ENCODE measurements at places on chromosomes 7 and 10. TPM values are rescaled to one million over a fixed set of nuclear protein-coding genes. Genes with fewer than 3 reads are reported as not detected.

Gene GIMAP5
- 56.3 TPM for total RNA-seq

Gene GTPBP10
- 23.1 TPM for total RNA-seq

Gene POT1
- total RNA-seq = 29.1 TPM

Gene FAM25A
- not detected for total RNA-seq

Gene TCAF2
- 14.1 TPM for total RNA-seq

Gene OR2A5
- not detected for total RNA-seq

Gene DENND10
- total RNA-seq = 39.9 TPM

Gene CALML5
- total RNA-seq = not detected

Gene NANOS1
- 0.13 TPM for total RNA-seq

Gene SPOCK2
- total RNA-seq = 268 TPM

Gene HOXA5
- not detected for total RNA-seq

Gene CPA5
- total RNA-seq = not detected

Gene IFIT1
- total RNA-seq = 29.8 TPM

Gene OPALIN
- total RNA-seq = not detected

Gene FXYD4
- total RNA-seq = not detected

Gene TWNK
- total RNA-seq = 11.8 TPM

Gene CTAGE15
- 0.42 TPM for total RNA-seq

Gene ADRB1
- total RNA-seq = 0.45 TPM

Gene CYP2E1
- not detected for total RNA-seq

Gene DPYSL4
- total RNA-seq = 2.2 TPM

Gene CDC14C
- not detected for total RNA-seq

Gene LFNG
- total RNA-seq = 136 TPM

Gene CLRN3
- total RNA-seq = not detected

Gene PTPRN2
- 7.0 TPM for total RNA-seq

Gene PSD
- total RNA-seq = 0.92 TPM

Gene ACBD5
- 24.9 TPM for total RNA-seq

Gene PPP1R9A
- not detected for total RNA-seq

Gene TACR2
- total RNA-seq = not detected

Gene WNT16
- not detected for total RNA-seq

Gene HOXA1
- total RNA-seq = 0.92 TPM

Gene AMPH
- not detected for total RNA-seq

Gene DDIT4
- total RNA-seq = 384 TPM

Gene MYOZ1
- not detected for total RNA-seq

Gene STEAP4
- not detected for total RNA-seq

Gene PMS2
- total RNA-seq = 21.1 TPM

Gene LARP4B
- 107 TPM for total RNA-seq

Gene RSU1
- 74.1 TPM for total RNA-seq

Gene AKR1C4
- total RNA-seq = not detected

Gene DPY19L1
- 18.9 TPM for total RNA-seq

Gene SHTN1
- not detected for total RNA-seq

Gene TMEM140
- total RNA-seq = 12.6 TPM

Gene ACBD7
- 4.4 TPM for total RNA-seq

Gene PPP1R17
- total RNA-seq = not detected

Gene CPA4
- not detected for total RNA-seq

Gene DNAJB12
- 26.4 TPM for total RNA-seq

Gene CLDN12
- total RNA-seq = 2.6 TPM

Gene PNLIPRP1
- total RNA-seq = not detected

Gene AQP1
- 0.23 TPM for total RNA-seq

Gene HOGA1
- total RNA-seq = not detected

Gene CAV2
- not detected for total RNA-seq

Gene PDE1C
- not detected for total RNA-seq
